Astrocyte of the spinal cord (primary cell): ENCODE measurements at places on chromosomes 4 and X.
A peak's percentile ranks its signal among the peaks of the same experiment; 100 is the strongest.

DNA sequence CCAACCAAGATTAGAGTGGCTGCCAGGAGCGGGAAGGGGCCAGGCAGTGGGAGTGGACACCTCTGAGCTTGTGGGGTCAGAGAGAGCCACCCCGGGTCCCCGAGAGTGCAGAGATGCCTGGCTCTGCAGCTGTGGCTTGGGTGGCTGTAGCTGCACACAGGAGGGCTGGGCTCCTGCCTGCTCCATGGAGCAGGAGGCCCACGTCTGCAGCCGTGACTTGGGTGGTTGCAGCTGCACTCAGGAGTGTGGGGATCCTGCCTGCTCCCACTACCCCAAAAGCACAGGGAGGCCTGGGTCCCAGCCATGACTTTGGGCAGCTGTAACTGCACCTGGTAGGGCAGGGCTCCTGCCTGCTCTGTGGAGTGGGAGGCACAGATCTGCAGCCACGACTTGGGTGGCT lies 28.7 kb upstream of the DIPK2B start:
- DNase-seq: no peak

- DNase-seq: no peak
These were observed 960.3 kb downstream of the C4orf33 start for GRCh38 chr4:130056286-130056685.

DNA sequence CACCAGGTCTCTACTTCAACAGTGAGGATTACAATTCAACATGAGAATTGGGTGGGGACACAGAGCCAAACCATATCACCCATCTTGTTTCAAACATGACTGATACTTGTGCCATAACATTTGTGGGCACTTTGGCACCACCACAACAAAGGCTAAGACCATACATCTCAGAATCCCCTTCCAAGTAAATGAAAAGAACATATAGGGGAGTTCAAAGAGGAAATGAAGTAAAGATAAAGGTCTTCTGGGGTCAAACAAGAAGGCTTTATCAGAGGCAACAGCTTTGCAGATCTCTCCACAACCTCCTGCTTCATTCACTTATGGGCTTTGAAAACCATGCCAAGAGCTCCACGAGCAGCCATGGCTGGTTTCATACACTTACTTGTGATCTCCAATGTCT lies 122.7 kb downstream of the ANKRD50 start:
- DNase-seq: no peak

DNA sequence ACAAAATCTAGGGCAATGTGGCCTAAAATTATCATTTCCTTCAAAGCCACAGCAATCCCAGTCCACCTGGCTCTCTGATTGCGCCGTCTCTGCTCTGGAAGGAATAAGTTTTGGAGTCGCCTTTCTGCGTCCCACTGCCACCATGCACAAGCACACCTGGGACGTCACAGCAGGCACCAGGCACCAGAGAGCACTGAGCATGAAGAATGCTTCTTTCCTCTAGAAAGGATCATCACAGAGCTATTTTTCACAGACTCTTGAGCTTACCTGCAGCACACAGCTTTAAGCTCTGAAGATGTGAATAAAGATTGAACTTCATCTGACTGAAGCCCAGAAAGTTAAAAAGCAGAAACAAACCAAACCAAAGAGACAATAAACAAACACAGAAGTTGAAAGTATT lies 170.0 kb upstream of the PPARGC1A start:
- no peak for DNase-seq

DNA sequence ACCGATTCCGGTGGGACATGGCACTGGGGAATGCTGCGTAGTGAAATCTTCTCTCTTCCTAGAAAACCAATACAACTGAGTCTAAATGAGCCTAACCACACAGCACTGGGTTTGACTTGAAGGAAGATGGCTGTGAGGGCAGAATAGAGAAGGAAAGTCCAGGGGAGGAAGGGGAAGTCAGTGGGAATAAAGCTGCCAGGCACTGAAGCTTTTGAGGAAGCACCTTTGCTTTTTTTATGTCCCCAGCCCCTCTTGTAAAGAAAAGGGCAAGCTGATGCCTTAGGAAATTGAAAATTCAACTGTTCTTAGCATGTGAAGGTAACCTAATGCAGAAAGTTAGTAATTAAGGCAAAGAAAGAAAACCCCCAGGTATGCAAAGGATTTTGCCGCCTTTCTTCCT lies 20.6 kb downstream of the MED28 start:
- DNase-seq: no peak

DNA sequence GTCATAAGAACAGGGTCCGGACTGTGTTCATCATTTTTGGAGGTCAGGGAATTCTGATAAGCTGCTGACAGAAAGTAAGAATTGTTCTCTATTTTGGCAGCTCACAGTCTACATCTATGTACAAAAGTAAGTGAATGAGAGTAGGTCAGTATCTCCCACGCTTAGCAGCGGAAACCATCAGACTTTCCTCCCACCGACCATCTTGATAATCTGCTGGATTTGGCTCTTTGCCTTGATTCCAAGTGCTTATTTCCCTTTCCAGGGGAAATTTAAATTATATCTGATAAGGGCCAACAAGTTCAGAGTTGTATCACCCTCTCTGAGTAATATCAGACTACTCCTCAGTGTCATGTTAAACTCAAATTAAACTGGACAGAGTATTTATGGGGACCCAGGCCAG lies 118.0 kb downstream of the CAMK2D start:
- no peak for DNase-seq

GRCh38 chr4:81634766-81635549 lies 163.3 kb upstream of the RASGEF1B start:
- no peak for DNase-seq

GRCh38 chrX:31147175-31147574 lies 75.3 kb upstream of the FTHL17 start:
- DNase-seq: no peak

DNA sequence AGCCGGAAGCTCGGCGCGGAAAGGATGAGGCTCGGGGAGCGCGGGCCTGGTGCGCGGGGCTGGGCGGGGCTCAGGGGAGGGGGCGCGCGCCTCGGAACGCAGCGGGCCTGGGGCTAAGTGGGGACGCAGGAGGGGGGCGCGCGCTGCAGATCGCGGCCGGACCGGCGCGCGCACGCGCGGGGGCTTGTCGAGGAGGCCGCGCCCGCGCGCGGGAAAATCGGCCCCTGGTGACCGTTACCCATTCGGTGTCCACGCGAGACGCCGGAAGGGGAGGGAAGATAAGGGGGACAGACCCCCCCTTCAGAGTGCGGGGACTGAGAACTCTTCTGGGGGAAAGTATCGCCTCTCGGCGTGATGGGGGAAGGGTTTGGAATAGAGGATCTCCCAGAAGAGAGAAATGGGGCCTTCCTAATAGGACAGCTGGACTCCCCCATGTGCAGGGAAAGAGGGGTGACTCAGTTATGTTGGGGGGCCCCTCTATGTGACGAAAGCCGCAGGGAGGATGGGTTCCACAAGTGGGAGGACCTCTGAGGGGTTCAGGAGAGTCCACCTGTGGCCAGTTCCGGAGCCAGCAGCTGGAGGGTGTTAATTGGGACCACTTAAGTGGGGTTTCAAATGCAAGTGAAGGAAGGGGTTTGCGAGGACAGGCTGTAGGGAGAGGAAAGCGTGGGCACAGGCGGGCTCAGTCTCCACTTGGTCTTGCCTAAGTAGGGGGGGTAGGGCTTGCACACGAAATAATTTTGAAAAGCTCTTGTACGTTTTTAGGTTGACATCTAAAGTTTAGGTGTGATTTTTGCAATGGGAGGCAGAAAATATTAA lies 584 bp downstream of the SUV39H1 start:
- peak; percentile 22 for DNase-seq

- no peak for DNase-seq
These were observed 31.0 kb upstream of the FGG start for GRCh38 chr4:154643493-154643892.

DNA sequence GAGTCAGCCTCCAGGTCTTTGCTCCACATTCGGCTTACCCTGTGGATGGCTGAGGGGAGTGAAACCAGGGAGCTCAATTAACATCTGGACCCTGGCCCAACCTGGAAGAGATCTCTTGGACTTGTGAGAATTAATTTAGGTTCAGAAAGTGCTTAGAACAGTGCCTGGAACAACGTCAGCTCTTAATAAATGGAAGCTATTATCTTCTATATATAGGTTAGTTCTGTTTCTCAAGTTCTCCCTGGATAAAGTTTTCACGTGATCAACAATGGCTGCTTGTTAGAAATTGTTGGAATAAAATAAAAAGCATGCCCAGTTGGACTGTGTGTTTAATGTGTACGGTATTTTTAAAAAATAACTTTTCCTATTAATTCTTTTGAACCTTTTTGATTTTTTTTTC lies 80.8 kb downstream of the TRIML1 start:
- no peak for DNase-seq

GRCh38 chrX:70132877-70133302 lies 357 bp upstream of the IGBP1 start:
- no peak for DNase-seq

DNA sequence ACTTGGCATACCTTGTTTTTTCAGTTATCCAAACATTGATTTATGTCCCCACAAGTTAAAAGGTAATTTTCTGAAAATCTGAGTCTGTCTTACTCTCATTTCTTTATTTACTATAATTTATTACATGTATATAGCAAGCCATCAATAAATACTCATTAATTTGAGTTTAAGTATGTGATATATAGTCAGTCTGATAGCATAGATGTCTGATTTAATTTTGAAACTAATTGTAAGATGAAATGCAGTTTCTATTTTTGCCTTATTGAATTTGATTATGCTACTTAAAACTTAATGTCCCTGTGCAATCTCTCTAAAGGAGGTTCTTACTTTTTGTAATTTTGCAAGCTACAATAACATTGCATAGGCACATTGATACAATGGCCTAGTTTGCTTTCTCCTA lies 2418.6 kb downstream of the ARAP2 start:
- DNase-seq: no peak

- DNase-seq: no peak
These were observed 229.4 kb upstream of the GALNTL6 start for GRCh38 chr4:171583790-171584189.

DNA sequence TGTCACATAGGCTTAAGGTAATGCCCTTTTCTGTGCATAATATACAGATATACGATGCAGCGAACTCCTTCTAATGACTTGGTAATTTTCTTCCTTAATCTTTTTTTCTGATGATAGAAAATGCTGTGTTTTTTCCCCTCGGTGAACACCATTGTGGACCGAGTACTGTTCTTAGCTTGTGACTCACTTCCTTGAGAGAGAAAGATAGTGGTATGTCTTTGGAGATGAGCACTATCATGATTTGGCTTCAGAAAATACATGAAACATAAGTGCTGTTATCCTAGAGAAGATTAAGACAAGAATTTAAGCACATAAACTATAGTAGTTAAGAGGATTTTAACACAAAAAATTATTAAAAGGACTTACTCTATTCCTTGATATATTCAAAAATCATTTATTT lies 63.9 kb downstream of the RS1 start:
- DNase-seq: no peak

- DNase-seq: no peak
These were observed 6.7 kb downstream of the RTL8B start for GRCh38 chrX:135015523-135016245.

DNA sequence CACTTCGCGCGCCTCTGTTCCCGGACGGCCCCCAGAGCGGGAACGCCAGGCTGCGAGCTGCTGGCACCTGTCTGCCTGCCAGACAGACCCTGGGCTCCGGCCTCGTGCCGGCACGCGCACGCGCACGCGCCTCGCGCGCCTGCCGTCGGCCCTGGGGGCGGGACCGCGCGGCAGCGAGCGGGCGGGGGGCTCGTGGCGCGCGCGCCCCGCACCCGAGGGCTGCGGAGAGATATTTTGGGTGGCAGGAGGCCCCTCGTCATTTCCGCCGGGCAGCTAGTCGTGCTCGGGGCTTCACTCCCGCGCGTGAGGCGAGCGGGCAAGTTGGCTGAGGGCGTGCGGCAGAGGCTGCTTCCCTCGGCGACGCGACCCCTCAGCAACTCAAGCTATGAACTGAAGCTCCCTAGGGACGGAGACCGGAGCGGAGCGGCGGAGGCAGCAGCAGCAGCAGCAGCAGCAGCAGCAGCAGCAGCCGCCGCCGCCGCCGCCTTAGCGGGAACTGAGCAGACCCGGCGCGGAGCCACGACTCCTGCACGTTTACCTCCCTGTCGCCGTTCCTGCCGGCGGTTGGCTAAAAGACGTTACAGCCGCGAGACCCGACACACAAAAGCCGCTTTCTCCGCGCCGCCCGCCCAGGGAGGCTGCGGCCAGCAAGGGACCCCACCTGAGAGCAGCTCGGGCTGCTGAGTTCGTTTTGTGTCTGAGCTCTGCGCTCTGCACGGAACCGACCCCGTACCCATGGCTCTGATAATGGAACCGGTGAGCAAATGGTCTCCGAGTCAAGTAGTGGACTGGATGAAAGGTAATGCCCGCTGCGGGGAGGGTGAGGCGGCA lies at the start of gene CNKSR2:
Gene CNKSR2 (plus strand): TSS at position 256 of the 831 bp plus-strand sequence. CDS start 480 bp downstream, at position 736.
- DNase-seq: peak; percentile 12
